ENCODE measurements at places on chromosomes 3 and 15.

DNA sequence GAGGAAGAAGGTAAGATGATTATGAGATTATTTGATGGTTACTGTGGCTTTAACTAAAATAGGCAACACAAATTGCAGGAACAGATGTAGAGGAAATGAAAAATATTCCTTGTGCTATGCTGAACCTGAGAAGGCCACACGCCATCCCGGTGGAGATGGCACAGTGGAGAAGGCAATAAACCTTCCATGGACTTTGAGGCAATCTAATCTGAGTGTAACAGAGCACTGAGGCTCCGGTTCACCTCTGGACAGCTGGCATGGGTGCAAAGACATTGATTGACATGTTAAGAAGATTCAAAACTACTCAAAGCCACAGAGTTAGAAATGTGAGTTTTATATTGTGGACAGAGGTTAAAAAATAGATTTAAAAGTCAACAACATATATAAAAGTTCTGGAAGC lies 535.7 kb downstream of the AGBL1 start:
- no peak for DNase-seq

DNA sequence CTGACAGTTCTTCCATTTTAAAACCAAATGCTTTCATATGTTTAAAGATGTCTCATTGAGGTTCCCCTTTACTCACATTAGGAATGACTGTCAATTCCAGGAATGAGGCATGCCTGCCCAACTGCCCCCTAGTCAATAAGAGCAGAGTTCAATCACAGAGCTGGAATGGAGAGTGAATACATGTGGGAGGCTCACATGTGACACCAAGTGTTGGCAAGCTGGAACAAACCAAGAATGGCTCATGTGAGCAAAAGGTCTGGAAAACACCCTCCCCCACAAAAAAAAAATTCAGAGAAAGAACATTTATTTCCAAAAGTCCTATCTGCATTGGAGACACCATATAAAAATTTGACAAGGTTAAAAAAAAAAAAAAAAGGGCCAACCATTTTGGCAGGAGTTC lies 3.7 kb downstream of the PBRM1 start:
- no peak for DNase-seq

DNA sequence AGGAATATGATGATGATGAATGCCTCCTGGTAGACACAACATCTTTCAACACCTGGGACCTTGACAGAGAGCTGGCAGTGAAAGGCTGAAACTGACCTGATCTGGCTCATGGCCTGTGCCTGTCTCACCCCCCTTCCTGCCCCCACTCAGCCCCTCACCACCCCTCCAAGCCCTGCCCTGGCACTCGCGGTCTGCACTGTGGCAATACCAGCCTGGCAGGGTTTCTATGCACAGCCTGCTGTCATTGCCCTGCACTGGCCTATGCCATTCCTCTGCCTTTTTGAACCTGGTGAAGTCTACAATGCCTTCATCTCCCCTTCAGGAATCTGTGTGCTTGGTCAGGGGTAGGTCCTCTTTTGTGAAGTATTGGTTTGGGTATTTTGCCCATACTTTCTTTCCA lies 56.5 kb downstream of the ACAD9 start:
- no peak for DNase-seq

DNA sequence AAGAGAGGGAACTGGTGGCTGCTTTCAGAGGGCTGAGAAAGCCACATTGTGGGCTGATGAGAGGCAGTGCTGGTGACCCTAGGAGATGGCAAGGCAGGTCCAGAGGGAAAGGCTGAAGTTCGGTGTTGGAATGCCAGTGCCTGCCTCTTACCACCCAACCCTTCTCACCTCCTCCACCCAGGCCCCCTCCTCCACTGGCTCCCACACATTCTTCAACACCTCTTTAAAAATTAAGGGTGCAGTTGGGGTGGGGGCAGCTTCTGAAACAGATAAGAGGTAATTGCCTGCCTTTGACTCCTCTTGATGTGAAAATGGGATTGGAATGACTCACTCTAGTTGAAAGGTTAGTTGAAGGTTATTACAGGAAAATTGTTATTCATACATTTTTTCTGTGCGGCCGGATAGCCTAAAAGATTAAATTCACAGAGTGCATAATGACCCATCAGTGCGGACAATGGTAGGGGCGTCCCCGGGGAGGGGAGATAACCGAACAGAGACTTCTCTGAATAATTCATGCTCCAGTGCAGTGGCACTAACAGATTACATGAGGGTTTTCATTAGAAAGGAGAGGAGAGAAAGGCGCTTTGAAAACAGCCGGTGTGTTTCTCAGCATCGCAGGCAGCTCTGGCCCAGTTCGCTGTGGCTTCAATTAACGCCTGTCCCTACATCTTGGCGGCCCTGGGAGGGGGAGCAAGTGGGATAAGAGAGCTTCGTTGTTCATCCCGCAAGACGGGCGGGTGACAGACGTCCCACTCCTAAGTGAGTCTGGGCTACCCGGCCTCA lies 212.4 kb downstream of the TLE3 start:
- DNase-seq: peak; percentile 55

- no peak for DNase-seq
These were observed 4.6 kb downstream of the MYRIP start for GRCh38 chr3:39814007-39814406.

DNA sequence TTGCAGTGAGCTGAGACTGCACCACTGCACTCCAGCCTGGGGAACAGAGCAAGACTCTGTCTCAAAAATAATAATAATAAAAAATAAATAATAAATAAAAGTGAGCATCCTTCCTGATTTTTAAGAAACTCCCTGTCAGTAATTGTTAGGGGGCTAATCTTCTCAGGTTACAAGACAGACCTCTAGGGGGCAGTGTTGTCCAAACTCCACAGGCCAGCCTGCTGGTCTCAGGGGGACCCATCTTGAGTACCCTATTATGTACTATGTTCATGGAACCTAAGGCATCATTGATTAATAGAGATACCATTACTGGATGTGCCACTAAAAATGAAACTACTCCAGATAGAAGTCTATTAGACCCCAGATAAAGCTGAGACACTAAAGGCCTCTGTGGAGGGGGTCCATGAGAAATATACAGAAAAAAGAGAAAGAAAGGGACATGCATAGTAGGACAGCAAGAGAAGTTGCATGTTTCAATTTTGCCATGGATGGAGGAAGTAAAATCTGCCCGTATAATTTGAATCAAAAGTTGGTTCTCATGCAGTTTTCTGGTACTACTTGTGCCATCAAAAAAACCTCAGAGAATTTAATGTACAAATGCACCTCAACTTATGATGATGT lies 85.5 kb upstream of the CDV3 start:
- DNase-seq: no peak

- DNase-seq: no peak
These were observed 211.9 kb upstream of the MRPL3 start for GRCh38 chr3:131714585-131715220.

DNA sequence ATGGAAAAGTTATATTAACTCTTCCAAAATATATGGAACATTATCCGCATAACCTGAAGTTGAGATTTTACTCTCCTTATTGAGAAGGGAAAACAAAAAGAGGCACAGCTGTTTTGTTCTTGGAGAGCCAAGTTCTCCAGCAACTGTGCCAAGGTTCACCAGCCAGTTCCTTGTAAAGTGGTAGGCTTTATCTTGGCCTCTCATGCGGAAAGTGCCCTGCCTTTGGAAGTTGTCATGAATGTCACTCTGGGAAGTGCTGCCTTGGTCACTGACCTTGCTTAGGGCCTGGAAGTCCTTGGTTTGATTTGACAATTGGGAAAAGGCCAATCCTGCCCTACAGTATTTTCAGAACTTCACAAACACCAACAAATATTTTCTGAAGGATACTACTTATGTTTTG lies 44.2 kb upstream of the THRB start:
- no peak for DNase-seq

GRCh38 chr15:77352887-77353286 lies 67.0 kb downstream of the PEAK1 start:
- no peak for DNase-seq

DNA sequence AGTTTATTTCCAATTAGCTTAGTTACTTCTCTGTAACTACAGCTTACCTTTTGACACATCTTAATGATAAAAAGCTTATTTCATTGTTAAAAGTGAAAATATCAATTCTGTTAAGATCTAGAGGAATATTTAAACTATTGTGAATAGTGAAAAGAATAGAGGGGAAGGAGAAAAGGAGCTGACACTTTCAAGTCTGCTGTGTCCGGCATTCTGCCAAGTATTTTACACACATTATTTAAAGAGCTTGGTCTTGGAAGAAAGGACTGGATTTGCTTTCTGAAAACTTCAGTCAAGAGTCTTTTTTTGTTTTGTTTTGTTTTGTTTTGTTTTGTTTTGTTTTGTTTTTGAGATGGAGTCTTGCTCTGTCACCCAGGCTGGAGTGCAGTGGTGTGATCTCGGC lies 34.8 kb downstream of the CCDC80 start:
- DNase-seq: no peak

GRCh38 chr3:176795891-176796290 lies 401.4 kb downstream of the TBL1XR1 start:
- DNase-seq: no peak

DNA sequence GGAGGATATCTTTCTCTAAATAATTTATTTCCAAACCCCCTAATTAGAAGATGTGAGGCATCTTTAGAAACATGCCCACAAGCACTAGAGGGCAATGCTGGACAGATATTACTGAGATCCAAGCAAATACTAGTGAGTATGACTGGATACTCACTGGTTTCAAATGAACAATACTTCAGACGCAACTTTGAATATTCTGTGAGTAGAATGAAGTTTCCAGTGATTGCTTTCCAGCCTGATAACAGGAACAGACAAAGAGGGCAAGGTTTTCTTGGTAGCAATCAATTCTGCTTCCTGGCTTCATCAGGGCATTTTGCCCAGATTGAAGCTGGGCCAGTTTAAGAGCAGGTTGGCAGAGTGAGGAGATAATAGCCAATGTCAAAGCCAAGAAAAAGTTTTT lies 442.6 kb upstream of the PDZRN3 start:
- DNase-seq: no peak

GRCh38 chr15:66882251-66883020 lies 180.4 kb downstream of the SMAD6 start:
- no peak for DNase-seq

GRCh38 chr3:13280811-13281506 lies 139.2 kb downstream of the NUP210 start:
- DNase-seq: no peak

DNA sequence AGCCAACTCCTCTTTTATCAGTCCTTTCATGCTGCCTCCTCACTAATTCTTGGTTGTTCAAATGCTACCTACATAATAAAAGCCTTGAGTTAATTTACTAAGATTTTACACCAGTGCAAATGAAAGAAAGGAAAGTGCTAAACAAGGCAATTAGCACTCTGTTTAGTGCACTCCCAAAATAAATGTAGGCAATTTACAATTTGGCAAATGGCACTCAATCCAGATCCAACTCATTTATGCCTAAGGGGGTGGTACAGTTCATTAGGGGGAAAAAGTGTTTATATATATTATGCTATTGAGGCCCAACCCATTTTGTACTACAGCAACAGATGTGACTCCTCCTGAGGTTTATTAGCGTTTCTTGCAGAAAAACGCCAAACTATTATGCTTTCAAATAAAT lies 370.1 kb downstream of the NR2F2 start:
- DNase-seq: no peak

DNA sequence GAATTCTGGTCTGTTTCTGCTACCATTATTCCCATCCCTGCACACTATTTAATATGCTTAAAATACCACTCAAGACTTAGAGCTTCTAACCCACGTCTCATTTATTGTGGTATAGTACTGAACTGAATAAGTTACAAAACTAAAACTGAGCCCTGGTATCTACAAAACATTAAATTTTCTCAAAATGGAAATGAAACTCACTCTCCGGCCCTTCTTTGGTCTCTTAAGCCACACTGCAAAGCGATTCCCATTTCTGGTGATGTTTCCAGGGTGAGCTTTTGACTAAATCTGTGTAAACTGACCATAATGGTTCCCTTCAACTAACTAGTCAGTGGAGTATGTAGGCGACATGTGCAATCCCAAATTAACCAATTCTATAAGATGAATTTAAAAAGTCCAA lies 18.6 kb downstream of the KPNA4 start:
- no peak for DNase-seq

DNA sequence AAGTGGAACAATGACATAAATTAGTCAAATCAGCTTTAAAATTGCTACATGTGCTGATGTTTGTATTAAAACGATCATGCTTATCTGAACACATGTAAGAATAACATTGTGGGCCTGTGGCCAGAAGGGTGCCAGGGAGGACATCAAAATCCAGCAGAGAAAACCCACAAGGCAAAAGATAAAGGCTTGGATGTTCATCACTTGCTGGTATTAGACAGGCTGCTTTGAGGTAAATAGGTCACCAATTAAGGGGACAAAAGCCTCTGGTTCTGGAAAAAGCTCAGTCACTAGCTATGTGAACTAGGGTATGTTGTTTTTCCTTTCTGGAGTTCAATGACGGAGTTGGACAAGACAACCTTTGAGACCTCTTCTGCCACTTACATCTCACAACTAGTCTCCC lies 74.4 kb upstream of the TMEM108 start:
- no peak for DNase-seq

DNA sequence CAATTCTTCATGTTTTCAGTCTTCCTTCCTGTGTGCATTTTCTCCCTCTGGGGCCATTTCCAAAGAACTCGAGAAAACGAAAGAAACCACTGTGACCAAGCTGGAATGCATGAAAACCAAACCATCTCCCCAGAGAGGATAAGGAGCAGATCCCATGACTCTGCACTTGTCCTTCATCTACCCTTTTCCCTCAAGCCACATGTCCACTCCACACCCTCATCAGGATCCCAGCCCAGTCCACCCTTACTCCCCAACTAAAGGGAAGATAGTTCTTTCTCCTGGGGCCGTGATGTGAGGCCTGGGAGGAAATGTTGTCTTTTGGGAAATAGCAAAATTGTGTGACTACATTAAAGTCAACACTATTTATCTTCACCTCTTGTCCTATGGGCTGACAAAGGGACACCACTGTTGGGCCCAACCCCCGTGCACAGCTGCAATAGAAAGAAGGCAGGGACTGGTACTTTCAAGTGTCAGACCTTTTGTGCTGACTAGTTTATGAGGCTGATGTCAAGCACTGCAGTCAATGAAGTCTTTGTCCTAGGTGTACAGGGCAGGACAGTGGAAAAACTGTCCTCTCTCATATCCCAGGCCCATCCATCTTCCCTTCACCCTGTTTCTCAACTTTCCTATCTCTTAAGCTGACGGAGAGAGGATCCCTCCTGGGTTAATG lies 487.1 kb upstream of the NR2F2 start:
- no peak for DNase-seq

DNA sequence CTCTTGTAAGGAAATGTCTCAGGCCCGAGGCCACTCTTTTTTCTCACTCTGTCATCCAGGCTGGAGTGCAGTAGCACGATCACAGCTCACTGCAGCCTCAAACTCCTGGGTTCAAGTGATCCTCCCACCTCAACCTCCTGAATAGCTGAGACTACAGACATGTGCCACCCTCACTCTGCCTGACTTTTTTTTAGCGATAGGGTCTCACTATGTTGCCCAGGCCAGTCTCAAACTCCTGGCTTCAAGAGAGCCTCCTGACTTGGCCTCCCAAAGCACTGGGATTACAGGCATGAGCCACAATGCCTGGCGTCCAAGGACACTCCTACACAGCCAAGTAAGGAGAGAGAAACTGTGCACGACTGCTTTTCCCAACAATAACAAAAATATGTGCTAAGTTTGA lies 7.6 kb downstream of the ZNF445 start:
- DNase-seq: no peak

- DNase-seq: no peak
These were observed 32.5 kb upstream of the TP63 start for GRCh38 chr3:189598530-189599225.

Data from NT2/D1 (cell line).